Stimulated activated CD8-positive, alpha-beta memory T cell treated with anti-CD3 and anti-CD28 coated beads, Interleukin-7, amount 100 ng/mL, for 4 hours (primary cell): ENCODE measurements at places on chromosomes 4 and X.

DNA sequence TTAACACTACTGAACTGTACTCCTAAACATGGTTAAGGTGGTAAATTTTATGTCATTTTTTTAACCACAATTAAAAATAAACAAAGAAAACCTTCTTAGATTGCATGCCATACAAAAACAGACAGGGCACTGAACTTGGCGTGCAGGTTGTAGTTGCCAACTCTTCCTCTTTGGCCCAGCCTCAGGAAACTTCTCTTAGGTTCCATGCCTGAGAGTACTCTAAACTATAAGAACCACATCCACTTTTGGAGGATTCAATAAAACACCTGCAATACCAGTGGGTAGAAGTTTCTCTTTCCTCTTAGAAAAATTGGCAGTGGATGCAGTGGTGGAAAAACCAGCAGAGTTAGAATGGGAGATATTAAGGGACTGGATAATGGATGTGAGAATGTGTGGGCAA, 103.4 kb downstream of the LUZP4 start:
- DNase-seq, result no peak

DNA sequence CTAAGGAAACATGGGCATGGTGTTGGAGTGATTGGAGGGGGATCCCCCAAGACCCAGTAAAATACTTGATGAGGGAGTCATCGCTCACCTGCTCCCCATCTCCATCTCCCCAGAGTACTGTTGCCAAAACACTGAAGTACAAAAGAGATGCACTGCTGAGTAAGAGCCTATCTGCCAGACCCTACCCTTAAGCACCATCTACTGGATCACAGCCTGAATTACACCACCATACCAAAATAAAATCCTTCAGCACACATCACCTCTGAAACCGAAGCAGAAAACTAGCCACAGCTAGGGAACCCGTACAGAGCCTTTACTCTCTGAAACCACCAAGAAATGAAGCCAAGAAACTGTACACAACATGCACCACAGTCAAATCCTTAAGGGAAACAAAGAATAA, 466.3 kb upstream of the ACTRT1 start:
- DNase-seq, result no peak

DNA sequence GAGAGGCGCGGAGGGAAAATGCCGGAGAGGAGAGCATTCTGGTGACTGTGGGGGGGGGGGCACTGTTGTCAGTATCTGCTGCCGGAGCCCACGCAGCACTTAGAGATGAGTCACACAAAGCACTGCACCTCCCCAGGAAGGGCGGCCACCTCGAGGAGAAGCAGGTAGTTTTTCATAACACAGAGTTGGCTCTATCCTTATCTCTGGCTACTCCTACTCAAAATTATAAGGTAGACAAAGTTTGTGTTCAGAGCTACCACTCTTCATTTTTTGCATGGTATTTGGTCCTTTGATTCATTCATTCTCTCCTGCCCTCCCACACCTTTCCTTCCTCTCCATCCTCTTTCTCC, 76.2 kb upstream of the SCOC start:
- no peak for DNase-seq

GRCh38 chr4:186623546-186623945, 68.2 kb upstream of the MTNR1A start:
- DNase-seq, result no peak

DNA sequence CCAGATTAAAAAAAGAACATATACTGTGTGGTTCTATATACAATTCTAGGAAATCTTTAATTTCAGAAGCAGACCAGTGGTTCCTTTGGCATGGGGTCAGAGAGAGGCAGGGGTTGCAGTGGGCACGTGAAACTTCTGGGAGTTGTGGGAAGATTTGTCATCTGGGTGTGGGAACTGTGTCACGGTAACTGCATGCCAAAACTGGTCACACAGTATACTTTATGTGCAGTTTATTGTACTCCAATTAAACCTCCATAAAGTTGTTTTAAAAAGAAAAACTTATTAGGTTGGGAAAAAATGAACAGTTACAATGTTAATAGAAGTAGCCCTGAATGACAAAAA, 26.7 kb upstream of the STS start:
- no peak for DNase-seq

DNA sequence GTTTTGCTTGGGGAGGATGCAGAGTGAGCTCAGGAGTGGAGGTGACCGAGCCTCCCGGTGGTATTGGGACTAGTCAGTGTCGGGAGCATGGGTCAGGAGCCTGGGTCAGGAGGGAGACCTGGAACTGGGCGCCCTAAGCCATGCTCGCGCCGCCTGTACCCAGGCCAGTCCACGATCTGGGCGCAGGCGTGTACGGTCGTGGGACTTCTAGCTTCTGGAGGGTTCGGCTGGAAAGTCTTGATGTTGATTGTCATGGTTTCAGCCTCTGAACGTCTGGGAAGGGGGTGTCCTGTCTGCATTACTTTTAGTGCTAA, 244 bp downstream of the EIF2S3 start:
- DNase-seq, result no peak

GRCh38 chrX:38087594-38087993, 81.2 kb downstream of the SYTL5 start:
- DNase-seq, result no peak

DNA sequence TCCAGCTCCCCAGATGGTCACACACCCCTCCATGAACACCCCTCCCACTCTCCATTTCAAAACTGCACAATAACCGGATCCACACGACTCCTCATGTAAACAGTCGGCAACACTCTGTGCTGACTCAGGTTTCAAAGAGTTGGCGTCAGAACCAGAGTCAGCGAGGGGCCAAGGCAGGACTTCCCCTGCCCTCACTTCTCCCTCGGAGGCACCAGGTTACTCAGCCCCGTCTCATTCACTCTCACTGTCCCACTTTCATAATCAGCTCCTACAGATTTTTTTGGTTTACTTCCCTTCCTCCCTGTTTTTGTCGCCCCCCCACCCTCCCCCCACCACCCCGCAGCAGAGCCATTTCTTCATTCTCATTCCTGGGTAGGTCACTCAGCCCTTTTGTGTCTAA, 2.7 kb upstream of the TIMP1 start:
- DNase-seq, result no peak

GRCh38 chr4:6354119-6354518, 84.5 kb downstream of the WFS1 start:
- DNase-seq, result no peak
